ENCODE measurements at places on chromosomes 2 and 18.

GRCh38 chr2:46779447-46779941, 136.1 kb downstream of the MCFD2 start:
- no peak for DNase-seq

- DNase-seq = no peak
These were observed 157.8 kb downstream of the BABAM2 start for GRCh38 chr2:28048341-28048740.

GRCh38 chr2:212534336-212534735, 4.3 kb downstream of the ERBB4 start:
- DNase-seq = no peak

- no peak for DNase-seq
These were observed 283.3 kb downstream of the DCDC2C start for GRCh38 chr2:3986530-3987258.

DNA sequence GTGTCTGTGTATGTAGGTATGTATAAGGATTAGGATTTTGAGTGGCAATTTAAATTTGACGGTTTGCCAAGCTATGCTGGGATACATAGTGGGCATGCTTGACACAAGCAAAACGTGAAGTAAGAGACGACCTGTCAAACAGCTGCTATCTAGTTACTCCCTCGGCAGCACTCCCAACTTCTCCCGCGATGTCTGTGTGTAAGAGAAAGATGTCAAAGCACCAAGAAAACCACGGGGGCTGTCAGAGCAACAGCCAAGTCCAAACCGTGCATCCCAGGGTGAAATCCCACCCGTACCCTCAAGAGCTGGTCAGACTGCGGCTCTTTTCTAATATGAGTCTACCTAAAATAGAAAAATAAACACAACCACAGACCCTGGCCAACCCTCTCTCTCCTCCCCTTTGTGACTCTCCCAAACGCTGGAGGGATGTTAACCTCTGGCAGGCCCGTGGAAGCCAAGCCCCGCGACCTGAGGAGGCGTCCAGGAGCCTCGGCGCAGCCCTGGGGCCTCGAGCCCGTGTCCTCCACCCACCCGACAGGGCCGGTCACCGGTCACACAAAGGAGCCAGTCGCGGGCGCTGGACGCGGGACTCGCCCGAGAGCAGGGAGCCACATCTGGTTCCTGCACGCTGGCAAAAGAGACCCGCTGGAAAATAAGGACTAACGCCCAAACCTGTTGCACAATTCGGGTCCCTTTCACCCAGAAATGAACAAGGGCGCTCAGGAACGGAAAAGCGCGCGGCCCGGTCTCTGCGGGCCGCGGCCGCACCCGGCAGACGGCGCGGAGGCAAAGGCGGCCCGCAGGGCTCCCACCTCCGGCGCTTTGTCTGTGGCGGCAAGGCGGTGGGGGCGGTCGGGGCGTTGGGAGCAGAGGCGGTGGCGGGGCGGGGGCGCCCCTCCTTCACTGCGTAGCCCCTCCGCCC, 925 bp downstream of the SESTD1 start:
- no peak for DNase-seq

DNA sequence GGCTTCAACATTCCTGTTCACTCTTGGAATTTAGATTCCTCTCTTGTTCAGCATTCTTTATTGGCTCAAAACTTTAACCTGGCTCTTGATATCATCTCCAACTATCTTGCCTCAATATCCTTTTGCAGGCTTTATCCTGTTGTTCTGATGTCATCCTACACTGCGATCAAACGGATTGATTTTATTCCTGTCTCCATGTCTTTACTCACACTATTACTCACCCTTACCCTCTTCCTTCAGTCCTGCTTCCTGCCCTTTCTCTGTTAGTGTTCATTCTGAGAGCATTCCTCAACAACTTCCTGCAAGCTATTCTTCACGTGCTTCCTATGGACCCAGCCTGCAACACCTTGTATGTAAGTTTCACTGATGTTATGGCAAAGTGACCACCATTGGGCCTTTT, 264.7 kb downstream of the RNF152 start:
- no peak for DNase-seq

- DNase-seq = no peak
These were observed 40.5 kb downstream of the ROCK1 start for GRCh38 chr18:21071071-21071470.

DNA sequence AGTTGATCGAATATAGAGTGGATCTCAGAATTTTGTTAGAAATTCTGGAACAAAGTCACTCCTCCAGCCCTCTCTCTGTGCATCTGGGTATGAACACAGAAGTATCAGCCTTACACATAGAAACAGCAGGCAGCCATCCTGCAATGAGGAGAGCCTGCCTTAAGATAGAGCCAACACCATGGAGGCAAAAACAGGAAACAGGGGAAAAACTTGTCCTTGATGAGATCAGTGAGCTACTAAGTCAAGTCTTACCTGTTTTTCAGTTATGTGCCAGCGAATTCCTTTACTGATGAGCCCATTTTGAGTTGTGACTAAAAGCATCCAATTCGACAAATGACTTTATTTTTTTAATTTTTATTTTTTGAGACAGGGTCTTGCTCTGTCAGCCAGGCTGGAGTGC, 26.6 kb upstream of the MREG start:
- no peak for DNase-seq

- DNase-seq = no peak
These were observed 73.8 kb downstream of the HDAC4 start for GRCh38 chr2:239326831-239327535.

DNA sequence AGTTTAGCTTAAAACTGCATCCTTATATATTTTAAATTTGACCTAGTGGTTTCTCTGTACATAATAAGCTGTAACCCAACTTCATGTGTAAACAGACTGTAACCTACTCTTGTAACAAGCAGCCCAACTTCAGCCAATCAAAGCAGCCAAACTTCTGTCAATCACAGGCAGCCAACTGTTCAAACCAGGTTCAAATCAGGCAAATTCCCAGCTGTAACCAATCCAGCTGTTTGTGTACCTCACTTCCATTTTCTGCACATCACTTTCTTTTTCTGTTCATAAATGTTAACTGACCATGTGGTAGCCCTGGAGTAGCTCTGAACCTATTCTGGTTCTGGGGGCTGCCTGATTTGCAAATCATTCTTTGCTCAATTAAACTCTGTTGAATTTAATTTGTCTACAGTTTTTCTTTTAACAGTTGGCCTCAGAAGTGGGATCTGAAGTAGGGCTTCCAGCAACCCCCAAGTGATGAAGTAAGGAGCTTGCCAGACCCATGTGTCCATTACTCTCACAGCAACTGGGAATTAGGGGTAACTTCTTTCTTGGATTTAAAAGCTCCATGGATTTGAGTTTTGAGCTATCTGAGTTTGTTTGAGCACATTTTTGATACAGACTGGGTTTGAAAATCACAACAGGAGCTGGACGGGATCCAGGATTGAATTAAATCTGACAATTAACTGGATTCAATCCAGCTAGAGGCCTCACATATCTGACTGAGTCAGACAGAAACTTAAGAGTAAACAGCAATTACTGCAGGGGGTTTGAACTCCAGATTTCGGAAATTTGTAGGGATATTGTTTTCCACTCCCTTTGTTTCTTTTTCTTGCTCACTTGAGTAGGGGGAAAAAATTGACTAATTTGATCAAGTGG, 1569.7 kb upstream of the SLC39A10 start:
- no peak for DNase-seq

DNA sequence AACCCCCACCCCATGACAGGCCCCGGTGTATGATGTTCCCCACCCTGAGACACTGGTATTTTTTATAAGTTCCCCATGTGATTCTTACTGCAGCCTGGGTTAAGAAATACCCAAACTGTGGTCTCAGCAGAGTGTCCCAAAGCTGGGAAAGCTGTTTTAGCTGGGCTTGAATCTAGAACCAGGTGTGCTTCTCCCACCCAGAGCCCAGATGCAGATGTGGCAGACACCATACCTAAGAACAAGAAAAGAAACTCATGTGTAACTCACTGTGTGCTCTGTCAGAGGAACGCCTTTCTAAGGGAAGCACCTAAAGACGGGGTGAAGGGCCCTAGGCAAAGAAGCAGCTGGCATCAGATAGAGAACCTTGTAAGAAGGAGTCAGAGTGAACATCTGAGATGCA, 23.9 kb downstream of the DOK1 start:
- no peak for DNase-seq

GRCh38 chr2:11703700-11704099, 33.7 kb upstream of the NTSR2 start:
- DNase-seq = no peak

GRCh38 chr2:21452263-21452662, 328.5 kb downstream of the TDRD15 start:
- no peak for DNase-seq

- DNase-seq = peak; percentile 32
These were observed 207.0 kb upstream of the FANCL start for GRCh38 chr2:58448065-58448507.

DNA sequence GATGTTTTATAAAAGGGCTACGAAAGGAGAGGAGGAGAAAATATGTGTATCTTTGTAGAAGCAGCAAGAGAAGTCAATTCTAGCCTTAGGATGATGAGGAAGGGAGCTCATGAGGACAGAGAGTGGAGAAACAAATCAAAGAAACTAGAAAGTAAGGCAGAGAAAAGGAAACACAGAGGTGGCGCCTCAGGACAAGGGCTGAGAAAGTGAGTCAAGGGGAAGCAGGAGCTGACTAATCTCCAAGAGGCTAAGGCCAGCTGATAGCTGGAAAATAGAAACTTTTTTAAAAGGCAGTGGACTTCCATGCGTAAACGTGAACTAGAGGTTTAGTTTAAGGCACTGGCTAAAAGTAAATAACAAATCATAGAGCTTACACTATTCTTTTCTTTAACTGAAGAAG, 173.3 kb downstream of the ANKRD44 start:
- peak; percentile 16 for DNase-seq

DNA sequence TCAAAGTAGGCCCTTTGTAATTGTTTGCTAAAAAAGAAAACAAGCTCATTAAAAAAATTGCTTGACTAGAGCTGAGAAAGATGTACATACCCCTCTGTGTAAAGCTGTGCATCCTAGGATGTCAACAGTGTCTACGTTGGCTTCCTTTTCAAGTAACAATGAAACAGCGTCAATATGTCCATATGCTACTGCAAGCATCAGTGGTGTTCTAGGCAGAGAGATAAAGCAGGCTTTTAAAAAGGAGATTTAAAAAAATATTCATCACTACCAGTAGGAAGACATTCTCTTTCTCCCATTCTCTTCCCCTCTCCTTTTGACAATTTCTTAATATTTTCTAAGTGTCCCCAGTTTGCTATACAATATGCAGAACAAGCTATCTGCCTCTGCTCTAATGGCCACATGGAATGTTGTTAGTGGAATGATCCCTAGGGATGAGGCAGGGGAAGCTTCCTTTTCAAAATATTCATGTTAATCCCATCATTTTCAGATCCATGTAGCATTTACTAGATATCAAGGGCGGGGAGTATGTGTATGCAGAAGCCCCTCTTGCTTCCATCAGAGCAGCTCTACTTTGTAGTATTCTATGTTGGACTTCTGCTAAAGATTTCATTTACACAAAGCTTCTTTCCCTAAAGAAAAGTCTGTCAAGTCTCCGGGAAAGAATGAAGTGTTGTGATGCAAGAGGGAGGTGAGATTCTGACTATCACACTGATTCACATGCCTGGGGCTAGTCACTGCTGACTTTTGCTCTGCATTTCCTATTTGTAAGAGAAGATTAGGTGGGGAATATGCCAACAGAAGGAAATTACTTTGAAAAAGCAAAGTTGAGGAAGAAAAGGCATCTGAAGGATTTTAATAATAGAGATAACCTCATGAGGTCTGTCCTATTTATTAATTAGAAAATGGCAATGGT, 81.5 kb upstream of the PGAP1 start:
- no peak for DNase-seq

DNA sequence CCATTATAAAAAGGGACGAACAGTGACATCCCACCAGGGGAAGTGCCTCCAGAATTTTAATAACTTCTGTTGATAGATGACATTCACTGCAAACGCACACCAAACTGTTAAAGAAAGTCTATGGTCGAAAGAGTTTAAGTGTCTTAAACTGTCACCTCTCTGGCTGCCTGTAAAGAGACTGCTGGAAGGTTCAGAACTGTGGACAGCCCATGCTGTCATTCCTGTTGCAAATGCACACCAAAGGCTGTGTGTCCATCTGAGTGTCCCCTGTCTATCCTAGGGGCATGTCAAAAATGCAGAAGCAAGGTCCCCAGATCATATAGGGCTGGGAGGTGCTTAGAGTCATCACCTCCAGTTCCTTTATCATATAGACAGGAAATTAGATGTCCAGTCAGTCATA, 171.8 kb downstream of the CYRIA start:
- no peak for DNase-seq

GRCh38 chr2:19035238-19035637, 323.2 kb downstream of the OSR1 start:
- DNase-seq = no peak

- DNase-seq = no peak
These were observed 12.4 kb downstream of the CIB4 start for GRCh38 chr2:26628561-26629345.

GRCh38 chr18:64185987-64186386, 37.1 kb upstream of the LINC00305 start:
- no peak for DNase-seq

DNA sequence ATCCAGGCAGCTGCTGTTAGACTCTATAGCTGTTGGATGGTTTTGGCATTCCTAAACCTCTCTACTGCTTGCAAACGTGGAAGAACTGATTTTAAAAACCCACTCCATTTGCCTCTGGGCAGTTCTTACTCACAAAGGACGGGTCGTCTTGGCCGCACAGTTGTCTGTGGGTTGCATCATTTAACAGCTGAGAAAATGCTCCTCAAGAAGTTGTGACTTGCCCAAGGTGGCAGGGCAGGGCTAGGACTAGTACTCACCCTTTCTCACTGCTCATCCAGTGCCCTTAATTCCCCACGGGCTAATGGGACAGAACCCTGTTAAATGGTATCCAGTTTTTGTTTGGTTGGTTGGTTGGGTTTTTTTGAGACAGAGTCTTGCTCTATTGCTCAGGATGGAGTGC, 997 bp upstream of the DRC1 start:
- DNase-seq = no peak

- no peak for DNase-seq
These were observed 15.8 kb upstream of the COL6A3 start for GRCh38 chr2:237429753-237430152.

GRCh38 chr2:124339709-124340108, 314.6 kb downstream of the CNTNAP5 start:
- no peak for DNase-seq
